ENCODE measurements at places on chromosomes 5 and 9.

- no peak for DNase-seq
These were observed 65.5 kb upstream of the PCSK5 start for GRCh38 chr9:75824816-75825568.

DNA sequence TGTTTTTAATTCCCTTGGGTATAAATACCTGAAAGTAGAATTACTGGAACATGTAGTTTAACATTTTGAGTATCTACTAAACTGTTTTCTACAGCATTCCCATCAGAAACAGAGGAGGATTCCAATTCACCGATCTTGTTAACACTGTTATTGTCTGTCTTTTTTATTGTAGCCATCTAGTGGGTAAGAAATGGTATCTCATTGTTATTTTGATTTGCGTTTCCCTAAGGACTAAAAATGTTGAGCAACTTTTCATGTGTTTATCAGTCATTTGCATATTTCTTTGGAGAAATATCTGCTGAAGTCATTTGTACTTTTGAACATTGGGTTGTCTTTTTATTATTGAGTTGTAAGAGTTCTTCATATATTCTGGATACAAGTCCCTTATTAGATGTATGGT, 135.2 kb upstream of the NFIL3 start:
- no peak for DNase-seq

- no peak for DNase-seq
These were observed 3.8 kb downstream of the NOL6 start for GRCh38 chr9:33469891-33470290.

- DNase-seq = no peak
These were observed 495.6 kb upstream of the CTNND2 start for GRCh38 chr5:12399868-12400267.

- no peak for DNase-seq
These were observed 15.5 kb upstream of the AKNA start for GRCh38 chr9:114403153-114403756.
